ENCODE measurements at places on chromosomes 4 and X.

- no peak for ATAC-seq
These were observed 133.6 kb downstream of the MAGEB17 start for GRCh38 chrX:16300831-16301230.

GRCh38 chr4:113433536-113434246 lies 327.8 kb downstream of the CAMK2D start:
- no peak for ATAC-seq

DNA sequence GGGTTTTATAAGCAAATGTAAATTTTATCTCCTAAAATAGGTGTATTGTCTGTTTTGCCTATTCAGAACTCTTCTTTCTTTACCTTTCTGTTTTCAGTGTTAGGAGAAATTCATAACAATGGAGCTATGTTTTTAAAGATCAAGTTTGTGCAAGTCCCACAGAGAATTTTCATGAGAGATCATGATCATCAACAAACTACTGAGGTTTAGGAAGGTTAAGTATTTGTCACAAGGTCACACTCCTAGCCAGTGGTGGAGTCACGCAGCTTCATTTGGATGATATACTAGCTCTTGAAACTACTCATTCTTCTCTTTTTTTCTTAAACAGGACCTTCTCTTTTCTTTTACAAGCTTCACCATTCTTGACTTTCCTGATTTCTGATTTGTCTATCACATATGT lies 892.6 kb upstream of the FRG1 start:
- no peak for ATAC-seq

GRCh38 chr4:76873495-76873894 lies 24.4 kb downstream of the SOWAHB start:
- no peak for ATAC-seq

- no peak for ATAC-seq
These were observed 10.4 kb downstream of the MED28 start for GRCh38 chr4:17624821-17625220.

GRCh38 chrX:2497961-2498780 lies 2.6 kb downstream of the DHRSX start:
- no peak for ATAC-seq

- no peak for ATAC-seq
These were observed 53.2 kb downstream of the LPAR4 start for GRCh38 chrX:78800694-78801093.

DNA sequence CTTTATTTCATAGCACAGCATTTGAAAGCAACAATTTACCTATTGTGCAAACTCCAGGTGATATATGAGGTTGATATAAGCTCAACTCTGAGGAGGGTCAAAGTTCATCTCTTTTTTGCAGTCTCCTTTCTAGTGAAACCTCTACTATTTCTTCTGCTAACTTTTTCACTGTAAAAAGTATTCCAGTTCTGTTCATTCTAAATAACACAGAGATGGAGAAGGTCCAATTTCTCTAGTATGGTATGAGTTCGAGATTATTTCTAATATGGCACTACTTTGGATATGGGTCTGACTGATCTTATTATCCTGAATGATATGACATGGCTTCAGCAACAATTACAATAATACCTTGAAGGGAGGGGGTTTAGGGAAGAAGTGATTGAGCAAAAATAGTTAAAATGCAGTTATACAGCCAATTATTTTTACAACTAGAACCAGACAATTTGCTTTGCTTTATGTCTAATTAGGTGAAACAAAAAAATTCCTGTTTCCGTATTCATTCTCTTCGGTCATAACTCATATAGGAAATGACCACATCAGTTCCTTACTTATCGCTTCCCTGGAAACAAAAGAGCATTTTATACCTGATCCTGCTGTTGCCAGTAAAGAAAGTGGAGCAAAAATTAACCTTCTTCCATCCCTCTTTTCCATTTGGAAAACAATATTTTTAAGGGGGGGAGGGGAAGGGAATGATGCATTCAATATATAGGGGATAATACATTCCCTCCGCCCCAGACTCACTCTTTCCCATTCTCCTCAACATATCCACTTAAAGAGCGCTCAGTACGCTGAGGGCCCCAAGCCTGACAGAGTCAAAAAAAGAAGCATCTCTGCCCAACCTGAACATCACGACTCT lies 1.0 kb downstream of the TBC1D9 start:
- no peak for ATAC-seq

GRCh38 chr4:6940744-6941137 lies 31.1 kb downstream of the TBC1D14 start:
- ATAC-seq, result no peak

GRCh38 chr4:61068745-61069144 lies 131.4 kb upstream of the ADGRL3 start:
- no peak for ATAC-seq

DNA sequence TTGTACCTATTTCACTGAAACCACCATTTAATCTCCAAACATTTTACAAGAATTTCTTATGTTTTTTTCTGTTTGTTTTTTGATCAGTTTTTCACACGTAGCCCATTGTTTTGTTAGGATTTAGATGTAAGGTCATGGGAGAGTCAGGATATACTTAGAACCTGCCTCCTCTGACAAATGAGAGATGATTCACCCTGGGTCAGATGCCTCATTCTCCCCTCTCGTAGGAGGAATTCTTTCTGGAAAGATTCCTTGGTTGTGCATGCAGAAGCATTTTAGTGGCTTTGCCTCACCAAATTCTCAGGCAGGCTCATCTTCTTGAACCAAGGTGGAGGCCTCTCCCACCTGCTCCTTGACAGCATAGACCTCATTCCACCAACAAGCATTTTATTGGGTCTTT lies 599.3 kb downstream of the SPRY1 start:
- 0 out of 3 replicates have a peak, but pooled peaks have one; percentile 31 for ATAC-seq

DNA sequence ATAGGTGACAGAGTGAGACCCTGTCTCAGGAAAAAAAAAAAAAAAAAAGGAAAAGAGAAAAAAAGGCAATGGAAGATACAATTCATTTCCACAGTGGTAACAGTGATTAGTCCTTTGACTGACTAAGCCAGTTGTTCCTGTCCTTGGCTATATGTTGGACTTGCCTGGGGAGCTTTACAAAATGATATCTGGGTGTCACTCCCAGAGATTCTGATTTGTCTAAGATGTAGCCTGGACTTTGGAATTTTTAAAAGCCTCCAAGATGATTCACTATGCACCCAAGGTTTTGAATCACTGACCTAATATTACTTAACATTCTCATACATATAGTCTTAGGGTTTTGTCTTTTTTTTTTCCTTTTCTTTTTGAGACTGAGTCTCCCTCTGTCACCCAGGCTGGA lies 16.9 kb downstream of the HELQ start:
- ATAC-seq, result no peak
